T-cell (primary cell): ENCODE measurements at places on chromosomes 5 and 9.

DNA sequence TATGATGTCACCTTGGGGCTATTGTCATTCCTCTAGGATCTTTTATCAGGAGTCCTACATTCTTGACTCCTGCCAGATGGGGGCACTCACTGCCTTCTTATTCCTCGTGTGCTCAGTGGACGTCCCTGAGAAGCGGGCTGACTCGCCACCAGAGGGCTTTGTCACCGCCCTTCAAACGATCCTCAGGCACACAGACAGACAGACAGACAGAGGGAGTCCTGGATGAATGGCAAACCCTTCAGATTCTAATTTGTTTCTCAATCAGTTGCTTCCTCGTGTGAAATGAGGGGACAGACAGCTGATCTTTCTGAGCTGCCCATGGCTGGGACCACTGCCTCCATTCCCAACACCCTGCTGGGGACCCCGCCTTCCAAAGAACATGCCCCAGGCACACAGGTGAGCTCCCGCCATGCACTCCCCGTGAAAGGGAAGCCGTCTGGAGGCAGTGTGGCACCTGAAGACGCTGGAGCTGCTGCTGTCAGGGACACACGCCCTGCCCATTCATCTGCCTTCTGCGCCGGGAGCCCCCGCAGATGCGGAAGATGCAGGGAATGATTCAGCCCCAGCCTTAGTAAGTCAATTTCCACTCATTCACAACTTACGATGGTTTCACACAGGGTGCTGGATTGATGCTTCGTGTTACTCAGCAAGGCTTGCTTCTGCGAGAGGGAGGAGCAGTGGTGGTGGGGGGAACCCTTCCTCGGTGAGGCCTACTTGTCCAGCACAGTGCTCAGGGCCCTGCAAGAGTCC, 24.9 kb upstream of the SH3PXD2B start:
- peak; percentile 45 for DNase-seq

DNA sequence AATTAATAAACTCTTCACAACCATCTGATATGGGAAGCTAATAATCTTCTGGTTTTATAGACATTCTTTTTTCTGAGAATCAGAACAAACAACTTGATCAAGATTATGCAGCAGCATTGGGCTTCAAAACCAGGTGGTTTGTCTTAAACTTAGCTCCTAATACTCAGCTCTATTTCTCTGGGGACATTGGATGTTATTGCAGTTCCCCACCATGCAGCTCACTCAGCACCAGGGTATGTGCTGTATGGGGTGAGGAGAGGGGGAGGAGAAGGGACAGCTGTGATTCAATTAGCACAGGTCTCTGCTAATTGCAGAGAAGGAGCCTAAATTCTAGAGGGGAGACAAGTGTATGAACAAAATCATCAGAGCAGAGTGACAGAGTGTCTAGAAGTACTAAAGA, 210.7 kb upstream of the TNC start:
- no peak for DNase-seq

DNA sequence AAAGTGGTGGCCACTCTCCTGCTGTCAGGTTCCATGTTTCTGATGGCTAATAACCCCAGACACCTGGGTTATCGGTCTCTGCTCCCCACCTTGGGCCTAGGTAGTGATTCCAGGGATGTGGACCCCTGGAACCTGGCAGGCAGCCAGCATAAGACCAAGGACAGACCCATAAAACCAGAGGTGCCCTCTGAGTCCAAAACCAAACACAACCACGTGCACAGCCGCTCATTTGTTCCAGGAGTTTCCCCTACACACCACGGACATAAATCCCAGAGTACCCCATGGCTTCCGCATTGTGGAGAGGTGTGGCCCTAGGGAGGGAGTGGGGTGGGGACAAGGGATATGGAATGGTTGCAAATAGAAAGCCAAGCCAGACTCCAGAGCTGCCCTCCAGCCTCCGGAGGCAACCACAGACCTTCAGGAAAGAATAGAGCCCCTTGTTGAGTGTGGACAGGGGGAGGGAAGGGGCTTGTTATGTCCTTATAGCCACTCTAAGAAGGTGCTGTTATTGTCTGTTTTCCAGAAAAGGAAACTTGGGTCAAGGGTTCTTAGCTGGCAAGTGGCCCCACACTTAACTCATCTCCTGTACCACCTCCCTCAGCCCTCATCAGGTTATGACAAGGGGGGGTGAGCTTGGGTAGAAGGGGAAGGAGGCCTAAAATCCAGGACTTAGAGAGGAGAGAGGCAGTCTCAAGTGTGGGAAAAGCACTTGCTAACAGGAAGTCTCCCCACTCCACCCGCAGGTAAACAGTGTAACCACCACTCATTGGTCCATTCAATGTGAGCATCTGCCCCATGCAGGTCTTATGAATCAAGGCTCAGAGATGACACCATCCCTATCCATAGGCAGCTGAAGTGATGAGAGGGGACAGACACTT, 23.6 kb upstream of the CYSTM1 start:
- no peak for DNase-seq

DNA sequence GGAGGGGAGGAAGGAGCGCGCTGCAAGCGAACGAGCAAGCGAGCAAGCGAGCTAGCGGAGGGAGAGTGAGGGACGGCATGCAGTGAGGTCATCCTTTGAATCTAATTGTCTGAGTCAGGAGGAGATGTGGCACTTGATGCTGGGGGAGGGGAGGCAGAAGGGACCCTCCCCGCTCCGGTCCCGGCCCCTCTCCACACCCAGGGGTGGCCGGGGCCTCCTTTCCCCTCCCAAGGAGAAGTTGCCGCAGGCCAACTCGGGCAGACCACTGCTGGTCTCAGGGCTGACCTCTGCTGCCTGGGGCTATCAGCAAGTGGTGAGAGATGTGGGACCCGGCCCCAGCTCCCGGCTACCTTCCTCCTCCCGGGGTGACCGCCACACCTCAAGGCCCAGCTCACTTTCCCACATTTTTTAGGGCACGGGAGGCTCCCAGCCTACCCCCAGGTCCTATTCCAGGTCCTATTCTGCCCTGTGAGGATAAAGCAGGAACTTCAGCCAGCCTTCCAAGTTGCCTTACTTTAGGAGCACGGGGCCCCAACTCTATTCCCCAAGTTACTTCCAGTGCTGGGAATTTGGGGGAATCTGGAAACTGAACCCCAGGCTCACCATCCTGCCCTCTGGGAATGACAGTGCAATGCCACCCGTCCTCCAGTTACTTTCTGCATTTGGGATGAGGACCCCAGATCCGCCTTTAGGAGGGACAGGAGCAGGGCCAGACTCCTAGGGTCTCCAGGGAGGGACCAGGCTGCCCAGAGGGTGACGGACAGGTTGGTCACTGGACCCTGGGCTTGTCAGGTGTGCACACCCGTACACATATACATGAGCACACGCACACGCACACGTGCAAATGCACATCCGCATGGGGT, 11.1 kb downstream of the CNTFR start:
- DNase-seq, result no peak

- DNase-seq, result no peak
These were observed 157.7 kb downstream of the SLC24A2 start for GRCh38 chr9:19631181-19631580.

GRCh38 chr5:18243846-18244245, 609.6 kb downstream of the TAF11L14 start:
- DNase-seq, result no peak

DNA sequence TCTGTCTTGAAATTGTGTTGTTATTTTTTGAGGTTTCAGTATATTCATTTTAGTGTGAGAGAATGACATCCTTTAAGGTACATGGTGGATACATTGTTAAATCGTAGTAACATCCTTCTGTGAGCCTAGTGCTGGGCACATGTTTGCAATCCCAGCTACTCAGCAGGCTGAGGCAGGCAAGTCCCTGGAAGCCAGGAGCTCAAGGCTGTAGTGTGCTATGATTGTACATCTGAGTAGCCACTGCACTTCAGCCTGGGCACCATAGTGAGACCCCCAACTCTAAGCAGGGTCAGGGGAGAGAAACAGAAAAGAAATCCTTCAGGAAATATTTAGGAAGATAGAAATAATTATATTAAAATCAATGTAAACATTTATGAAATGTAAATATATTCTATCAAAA, 62.3 kb downstream of the ZCCHC7 start:
- no peak for DNase-seq

- no peak for DNase-seq
These were observed 253.0 kb downstream of the EPB41L4A start for GRCh38 chr5:112165897-112166737.

- DNase-seq, result no peak
These were observed 21.8 kb downstream of the SLIT3 start for GRCh38 chr5:169279125-169279524.

- DNase-seq, result no peak
These were observed 20.2 kb downstream of the NSG2 start for GRCh38 chr5:174065528-174066197.

DNA sequence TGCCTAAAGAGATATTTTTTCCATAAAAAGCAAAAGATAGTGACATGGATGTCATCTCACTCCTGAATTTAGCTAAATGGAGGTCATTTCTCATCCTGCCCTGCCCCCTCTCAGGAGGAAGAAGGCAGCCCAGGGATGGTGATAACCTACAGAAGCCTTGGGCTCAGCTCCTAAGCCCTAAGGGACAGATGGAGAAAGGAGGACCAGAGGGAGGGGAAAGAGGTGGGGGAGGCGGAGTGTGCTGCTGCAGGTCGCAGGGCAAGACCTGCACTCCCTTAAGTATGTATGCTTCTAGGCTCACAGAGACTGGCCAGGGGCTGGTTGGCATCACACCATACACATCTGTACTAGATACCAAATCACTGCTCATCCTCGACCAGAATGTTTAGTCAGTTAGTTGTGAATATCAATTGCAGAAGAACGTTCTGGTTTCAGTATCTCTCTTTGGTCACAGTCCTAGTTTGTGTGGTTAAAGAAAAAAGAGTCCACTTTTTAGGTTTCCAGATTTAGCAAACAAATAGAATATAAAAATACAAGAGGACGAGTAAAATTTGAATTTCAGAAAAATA, 18.4 kb upstream of the CDKN2AIPNL start:
- DNase-seq, result no peak

- no peak for DNase-seq
These were observed 548.2 kb upstream of the CLINT1 start for GRCh38 chr5:158406884-158407823.

DNA sequence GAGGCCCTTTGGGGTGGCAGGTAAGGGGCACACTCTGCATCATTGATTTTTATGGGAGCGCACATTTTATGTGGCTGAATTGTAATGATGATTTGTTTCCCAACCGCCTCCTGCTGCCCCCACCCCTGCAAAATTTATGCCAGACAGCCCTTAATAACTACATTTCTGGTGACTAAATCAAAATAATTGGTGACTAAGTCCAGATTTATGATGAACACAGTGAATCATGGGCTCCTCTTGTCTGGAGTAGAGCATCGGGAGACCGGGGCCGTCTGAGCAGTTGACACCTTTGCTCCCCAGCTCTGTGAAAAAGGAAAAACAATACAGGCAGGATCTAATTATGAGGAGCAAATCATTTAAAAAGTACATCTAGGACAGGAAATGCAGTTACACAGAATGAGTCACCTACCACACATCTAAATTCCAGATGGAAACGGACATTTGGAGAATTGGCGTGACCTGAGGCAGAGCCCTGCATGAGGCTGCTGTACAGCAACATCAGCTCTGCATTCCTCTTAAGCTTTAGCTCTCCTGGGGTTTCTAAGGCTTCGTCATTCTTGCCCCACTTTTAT, 58.9 kb downstream of the DOCK2 start:
- no peak for DNase-seq

- no peak for DNase-seq
These were observed 19.4 kb upstream of the GRPEL2 start for GRCh38 chr5:149325894-149326293.

DNA sequence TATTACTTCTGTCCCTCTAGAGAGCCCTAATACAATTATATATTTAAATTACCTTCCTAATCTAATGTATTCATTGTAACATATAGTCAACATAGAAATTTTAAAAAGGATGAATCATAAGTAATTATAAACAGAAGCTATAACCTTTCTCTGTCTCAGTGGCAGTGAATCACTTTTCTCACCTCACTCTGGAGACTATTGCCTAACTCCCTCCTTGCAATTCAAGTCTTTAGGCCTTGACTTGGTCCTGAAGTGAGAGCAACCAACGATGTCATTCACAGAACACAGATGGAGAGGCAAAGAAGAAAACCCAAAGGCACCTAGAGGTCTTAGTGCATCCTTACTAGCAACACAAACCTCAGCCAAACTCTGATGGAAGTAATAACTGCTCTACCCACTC, 133.3 kb upstream of the DPYSL3 start:
- DNase-seq, result no peak

DNA sequence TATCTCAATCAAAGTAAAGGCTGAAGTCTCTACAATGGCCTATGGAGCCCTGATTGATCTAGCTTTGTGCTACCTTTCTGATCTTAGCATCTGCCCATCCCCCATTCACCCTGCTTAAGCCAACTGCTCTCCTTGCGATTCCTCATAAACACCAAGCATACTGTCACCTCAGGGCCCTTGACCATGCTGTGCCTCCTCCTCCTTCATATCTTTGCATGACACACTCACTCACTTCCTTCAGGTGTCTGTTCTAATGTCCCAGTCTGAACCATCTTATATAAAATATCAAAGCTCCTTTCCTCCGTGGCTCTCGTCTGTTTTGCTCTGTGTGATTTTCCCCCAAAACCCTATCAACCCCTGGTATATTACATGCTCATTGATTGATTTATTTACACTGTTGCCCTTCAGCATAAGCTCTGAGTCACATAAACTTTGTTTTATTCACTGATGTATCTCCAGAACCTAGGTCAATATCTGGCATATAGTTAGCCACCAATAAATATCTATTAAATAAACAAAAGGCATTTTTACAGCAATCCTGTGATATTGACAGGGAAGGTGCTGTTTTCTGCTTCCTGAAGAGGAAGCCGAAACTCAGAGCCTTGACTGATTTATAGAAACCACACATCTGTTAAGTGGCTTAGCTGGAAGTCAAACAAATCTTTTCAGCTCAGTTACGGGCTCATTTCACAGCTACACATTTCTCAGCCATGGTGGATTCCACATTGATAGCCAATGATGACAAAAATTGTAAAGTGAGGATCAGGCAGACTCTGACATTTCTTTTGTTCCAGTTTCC, 103.6 kb downstream of the BOD1 start:
- DNase-seq, result no peak

DNA sequence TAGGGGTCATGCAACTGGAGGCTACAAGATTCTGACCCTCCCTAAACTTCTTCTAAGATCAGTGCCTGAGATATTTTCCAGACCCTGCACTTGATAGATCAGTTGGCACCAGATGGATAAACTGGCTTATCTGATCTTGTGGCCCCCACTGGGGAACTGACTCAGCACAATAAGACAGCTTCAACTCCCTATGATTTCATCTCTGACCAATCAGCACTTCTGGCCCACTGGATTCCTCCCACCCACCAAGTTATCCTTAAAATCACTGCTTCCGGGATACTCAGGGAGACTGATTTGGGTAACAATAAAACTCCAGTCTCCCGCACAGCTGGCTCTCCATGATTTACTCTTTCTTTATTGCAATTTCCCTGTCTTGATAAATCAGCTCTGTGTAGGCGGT, 2180.4 kb upstream of the WWC1 start:
- no peak for DNase-seq

DNA sequence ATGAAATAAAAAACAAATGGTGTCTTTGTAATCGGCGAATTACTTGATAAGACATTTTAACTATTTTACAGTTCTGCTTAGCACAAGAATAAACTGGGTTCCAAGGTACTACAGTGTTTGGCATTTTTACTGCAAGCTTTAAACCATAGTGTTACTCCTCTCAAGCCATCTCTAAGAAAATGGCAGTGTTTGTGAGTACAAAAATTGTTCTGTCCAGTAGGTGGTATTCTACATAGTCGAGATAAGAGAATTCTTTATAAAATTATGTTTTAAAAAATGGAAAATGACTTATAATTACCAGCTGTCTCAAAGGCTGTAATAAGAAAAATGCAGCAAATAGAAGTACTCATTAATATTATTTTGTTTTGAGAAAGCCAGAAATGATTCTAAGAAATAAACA, 3.2 kb downstream of the SMIM15 start:
- no peak for DNase-seq

- DNase-seq, result no peak
These were observed 160.2 kb upstream of the DAPK1 start for GRCh38 chr9:87337335-87338087.
